AG10803 (cell line): ENCODE measurements at places on chromosomes 7 and 10.

- DNase-seq, result no peak
These were observed 3.3 kb downstream of the PCDH15 start for GRCh38 chr10:54797636-54798321.

DNA sequence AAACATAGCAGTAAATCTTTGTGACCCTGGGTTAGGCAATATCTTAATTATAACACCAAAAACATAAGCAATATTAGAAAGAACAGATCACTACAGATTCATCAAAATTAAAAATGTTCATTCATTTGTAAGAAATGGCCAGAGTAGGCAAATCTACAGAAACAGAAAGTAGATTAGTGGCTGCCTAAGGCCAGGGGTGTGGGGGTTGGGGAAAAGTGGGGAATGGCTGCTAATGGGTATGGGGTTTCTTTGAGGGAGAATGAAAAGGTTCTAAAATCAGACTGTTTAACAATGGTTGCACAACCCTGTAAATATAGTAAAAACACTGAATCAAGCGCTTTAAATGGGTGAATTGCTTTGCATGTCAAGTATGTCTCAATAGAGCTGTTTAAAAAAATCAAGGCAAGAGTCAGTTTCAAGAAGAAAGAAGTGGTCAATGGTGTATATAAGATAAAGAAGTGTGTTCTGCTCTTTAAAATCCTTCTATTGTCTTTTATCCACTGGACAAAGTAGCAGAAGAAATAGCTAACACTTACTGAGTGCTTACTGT lies 42.6 kb downstream of the CDK6 start:
- DNase-seq, result peak; percentile 28

DNA sequence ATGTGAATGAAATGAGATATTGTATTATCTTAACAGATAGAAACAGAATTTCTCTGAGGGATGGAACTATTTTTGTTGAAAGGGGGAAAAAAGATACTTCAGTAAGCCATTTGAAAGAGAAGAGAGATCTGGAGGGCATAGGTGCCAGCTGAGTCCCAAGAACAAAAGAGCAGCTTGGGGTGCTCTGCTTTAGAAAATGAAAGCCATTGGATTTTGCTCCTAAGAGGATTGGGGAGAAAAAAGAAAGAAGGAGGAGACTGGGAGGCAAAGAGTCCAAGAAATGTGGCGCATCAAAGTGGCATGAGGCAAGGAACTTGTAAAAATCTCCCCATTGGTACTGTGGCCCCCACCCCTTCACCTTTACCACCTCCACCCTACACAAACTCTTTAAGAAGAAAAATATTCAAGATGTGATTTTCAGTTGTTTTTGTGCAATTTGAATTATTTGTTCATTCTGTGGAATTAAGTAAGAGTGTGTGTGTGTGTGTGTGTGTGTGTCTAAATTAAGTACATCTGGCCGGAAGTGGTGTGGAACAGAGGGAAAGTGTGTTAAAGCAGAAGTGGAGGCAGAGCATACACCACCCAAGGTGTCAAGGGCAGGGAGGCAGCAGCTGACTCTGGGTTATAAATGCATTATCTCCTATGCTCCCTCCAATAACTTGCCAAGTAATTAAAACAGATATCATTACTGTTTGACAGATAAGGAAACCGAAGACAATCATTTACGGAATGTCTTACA lies 9.9 kb upstream of the GNAI1 start:
- peak; percentile 56 for DNase-seq

DNA sequence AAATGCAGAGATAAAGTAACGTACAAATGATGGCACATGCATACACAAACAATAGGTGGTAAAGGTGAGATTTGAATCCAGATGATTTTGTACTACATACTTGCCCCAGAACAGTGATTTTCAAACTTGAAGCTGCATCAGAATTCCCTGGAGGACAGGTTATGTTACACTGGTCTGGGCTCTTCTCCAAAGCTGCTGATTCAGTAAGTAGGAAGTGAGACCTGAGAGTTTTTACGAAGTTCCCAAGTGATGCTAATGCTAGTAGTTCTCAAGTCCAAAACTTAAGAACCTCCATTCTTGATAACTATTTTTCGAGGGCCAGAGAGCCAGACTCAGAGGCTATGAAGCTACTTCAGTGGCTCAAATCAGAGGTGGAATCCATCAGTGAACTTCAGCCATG lies 159.0 kb upstream of the POM121L12 start:
- DNase-seq, result no peak

GRCh38 chr10:17713758-17714157 lies 38.2 kb upstream of the TMEM236 start:
- no peak for DNase-seq

GRCh38 chr10:110101464-110102144 lies 93.8 kb downstream of the ADD3 start:
- DNase-seq, result no peak

DNA sequence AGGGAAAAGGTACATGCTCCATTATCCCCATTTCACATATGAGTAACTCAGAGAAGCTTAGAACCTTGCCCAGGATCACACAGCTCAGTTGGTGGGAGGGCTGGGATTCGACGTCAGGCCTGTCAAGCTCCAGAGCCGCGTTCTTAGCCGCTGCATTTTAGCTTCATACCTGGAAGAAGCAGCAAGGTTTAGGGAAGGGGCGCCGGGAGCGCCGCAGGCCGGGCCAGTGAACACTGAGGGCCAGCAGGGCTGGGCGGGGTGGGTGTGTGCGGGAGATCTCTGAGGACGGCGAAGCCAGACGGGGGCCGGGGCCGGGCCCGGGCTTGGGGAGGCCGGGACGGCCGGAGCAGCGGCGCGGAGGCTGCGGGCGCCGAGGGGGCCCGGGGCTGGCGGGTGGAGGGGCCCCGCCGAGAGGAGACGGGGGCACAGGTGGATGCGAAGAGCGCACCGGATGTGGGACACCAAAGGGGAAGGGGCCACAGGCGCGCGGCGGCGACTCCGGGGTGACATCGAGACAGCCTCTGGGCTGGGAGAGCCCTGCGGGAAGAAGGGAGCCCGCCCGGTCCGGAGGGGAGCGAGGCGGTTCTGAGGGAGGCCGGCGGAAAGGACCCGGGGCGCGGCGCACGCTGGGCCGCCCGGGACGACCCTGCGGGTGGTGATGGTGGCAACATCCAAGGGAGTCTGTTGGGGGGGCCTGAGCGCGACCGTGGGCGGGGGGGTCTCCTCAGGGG lies 498 bp downstream of the NDST2 start:
- peak; percentile 24 for DNase-seq

GRCh38 chr10:88893611-88894010 lies 13.6 kb downstream of the STAMBPL1 start:
- peak; percentile 86 for DNase-seq

- no peak for DNase-seq
These were observed 61.4 kb upstream of the GNA12 start for GRCh38 chr7:2905500-2905899.

- peak; percentile 26 for DNase-seq
These were observed 132.9 kb downstream of the OAT start for GRCh38 chr10:124285587-124286527.

DNA sequence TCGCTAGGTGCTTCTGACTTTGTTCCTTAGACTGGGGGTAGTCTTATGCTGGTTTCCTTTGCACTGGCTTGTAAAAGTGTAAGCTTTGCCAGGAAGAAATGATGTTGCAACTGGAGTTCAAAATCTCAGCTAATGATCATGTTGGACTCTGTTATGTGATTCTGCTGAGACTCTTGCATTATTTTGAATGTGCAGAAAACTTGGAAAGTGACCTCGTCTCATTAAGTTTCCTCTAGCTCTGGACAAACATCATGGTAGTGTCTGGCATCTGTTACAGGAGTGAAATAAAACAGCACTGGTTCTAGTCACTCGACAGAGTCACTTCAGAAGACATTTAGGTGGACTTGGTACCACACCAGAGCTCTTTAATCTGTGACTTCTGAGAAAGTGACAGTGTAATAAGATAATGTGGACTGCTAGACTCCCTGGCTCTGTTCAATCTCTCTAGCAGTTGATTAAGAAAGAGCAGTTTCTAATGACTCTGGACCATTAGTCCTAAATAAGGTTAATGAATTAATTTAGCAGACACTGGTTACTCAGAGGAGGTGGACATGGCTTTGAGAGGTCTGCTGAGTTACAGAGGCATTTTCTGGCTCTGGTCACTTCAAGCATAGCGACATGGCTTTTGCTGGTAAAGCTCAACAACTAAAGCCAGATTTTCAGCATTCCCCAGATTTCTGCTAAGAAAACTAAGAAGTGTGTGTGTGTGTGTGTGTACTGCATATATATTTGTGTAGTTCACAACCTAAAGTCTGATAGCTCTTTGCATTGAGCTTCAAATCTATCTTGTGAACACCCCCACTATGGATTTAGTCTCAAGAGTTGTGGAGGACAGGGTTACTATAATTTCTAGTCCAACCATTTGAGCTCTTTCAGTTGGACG lies 2.0 kb downstream of the NRP1 start:
- peak; percentile 78 for DNase-seq

DNA sequence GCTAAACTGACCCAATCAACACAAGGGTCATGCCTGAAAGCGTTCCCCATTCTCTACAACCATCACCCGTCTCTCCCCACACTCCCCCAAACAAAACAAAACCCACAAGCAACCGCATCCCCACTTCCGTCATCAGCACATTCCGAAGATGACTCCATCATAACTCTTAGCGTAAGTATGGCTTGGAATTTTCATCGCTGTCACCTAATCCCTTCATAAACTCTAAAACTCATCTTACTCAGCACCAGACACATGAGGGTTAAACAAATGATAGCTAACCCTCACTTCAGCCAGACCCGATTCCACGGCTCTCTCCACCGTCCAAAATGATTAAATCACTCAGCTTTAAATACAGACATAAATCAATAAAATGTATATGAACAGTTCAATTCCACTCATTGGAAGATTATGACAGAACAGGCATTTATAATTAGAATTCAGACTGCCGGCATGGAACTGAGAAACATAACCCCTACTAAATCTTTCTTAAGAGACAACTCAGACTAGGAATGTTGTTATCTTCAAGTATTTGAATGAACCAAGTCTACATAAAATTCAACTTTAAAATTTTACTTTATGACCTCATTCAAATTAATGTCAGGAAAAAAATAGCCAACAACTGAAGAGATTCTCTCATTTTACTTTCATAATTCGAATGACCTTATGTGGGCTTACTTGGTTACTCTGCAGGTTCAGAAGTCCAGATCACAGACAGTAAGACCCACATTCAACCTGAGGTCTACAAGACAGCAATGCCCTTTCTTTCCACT lies 215.9 kb downstream of the PARD3 start:
- DNase-seq, result no peak

- DNase-seq, result no peak
These were observed 22.3 kb downstream of the MCM10 start for GRCh38 chr10:13183625-13184024.

DNA sequence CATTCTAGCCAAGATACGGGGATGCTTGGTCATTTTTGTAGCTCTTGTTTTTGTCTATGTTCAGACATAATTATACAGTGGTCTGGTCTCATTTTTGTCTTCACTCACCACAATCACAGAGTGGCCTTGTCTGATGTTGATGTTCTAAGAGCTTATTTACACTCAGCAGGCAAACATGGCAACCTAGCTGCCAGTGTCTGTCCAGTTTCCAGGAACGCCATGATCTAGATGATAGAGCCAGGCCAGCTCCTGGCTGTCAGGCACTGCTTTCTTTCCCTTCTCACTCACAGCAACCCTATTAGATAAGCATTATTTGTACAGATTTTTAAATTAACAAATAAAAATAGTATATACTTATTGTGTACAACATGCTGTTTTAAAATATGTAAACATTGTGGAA lies 98.6 kb upstream of the PHF14 start:
- no peak for DNase-seq

- DNase-seq, result peak; percentile 47
These were observed 338.0 kb upstream of the MKI67 start for GRCh38 chr10:128463991-128464760.

- no peak for DNase-seq
These were observed 33.3 kb upstream of the ATXN7L1 start for GRCh38 chr7:105909742-105910141.

- DNase-seq, result no peak
These were observed 440.3 kb upstream of the FOXK1 start for GRCh38 chr7:4241791-4242190.

- no peak for DNase-seq
These were observed 117.9 kb downstream of the AOAH start for GRCh38 chr7:36606153-36606975.

- no peak for DNase-seq
These were observed 62.7 kb downstream of the TNRC18 start for GRCh38 chr7:5360971-5361370.

GRCh38 chr10:28744069-28744768 lies 66.9 kb downstream of the BAMBI start:
- DNase-seq, result no peak

DNA sequence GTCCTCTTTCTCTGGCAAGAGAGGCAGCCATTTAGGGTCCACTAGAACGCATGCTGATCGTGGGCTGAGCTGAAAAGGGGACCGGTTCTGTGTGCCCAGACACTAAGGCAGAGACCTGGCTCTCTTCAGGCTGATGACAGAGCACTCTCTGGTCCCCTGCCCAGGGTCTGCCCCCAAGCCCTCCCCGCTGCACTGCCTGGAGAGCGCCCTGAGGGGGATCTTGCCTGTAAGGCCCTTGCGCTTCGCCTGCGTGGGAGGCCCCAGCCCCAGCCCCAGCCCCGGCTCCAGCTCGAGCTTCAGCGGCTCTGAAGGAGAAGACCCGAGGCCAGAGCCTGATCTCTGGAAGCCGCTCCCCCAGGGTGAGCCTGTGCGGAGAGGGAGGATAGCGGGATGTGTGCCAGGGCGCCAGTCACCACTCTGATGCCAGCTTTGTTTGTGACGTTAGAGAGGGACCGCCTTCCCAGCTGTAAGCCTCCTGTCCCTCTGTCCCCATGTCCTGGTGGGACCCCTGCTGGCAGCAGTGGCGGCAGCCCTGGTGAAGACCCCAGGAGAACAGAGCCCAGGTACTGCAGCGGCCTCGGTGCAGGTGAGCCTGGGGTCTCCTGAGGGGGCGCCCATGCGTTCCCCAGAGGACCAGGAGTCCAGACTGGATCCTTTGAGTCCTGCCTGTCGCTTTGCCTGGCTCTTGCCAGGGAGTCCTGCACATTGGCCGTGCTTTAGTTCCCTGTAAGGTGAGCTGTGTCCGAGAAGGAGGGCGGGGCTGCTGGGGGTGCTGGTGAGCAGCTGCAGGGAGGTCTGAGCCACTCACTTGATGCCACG lies 43.2 kb downstream of the ZNF467 start:
- DNase-seq, result no peak
